ENCODE measurements at places on chromosomes 2 and 18.

DNA sequence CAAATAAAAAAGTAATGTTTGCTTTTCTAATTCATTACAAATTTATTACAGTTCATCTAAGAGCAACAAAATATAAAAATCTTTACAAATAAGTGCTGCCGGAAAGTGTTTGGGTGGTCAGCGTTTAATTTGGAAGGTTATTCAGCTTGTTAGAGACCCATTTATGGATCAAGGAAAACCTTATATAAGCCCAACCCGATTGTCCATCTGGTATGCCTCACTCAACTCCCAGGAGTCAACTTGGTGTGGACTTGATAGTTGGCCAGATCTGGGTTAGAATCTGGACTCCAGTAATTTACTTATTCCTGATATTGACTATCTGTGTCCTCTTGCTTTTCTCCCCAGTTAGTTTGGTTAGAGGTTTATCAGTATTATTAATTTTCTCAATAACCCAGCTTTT lies 106.2 kb downstream of the KCTD1 start:
- DNase-seq = no peak

DNA sequence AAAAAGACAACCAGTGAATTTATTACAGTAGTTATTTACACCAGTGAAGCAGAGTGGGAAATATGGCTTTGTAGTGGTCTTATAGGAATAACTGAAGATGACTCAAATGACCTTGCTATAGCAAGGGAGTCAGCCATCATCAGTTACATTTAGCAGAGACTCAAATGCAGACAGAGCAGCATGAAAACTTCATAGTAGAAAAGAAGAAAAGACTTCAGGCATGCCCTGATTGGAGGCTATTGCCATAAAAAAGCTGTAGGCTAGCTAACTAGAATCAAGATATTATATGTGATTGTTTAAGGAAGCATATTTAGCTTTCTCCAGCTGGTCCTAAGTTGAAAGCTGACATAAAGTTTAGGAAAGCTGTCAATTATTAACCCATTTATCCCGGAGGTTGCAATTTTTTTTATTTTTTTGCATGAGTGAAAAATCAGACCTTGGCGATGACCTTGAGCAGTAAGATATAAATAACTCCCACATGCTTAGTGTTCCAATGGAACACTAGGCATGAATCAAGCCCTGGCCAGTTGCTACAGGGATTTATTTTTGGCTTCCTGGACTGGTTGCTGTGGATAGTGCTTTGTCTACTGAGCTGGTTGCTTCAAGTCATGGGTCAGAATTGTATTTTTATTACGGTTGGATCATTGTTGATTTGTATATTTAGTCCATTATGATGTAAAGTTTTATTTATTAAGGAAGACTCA lies 675.6 kb upstream of the VRK2 start:
- DNase-seq = no peak

GRCh38 chr2:45169339-45170190 lies 160.3 kb upstream of the SIX2 start:
- peak; percentile 42 for DNase-seq

GRCh38 chr2:19846567-19846966 lies 55.2 kb downstream of the TTC32 start:
- DNase-seq = no peak

DNA sequence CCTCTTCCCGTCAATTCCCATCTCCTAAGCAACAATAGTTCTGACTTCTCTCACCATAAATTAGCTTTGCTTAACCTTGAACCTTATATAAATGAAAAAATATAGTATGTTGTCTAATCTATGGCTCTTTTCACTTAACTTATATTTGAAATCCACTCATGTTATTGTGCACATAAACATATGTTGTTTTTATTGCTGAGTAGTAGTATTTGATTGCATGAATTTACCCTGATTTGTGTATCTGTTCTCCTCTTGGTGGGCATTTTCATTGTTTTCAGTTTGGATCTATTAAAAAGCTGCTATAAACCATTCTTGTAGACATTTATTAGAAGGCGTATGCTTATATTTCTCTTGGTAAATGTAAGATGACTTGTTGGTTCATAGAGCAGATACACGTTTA lies 874.3 kb upstream of the ZEB2 start:
- DNase-seq = no peak

- DNase-seq = no peak
Measured at GRCh38 chr2:108395155-108395554, 17.4 kb downstream of the SULT1C4 start.

GRCh38 chr2:96120091-96120720 lies 3.8 kb upstream of the ADRA2B start:
- no peak for DNase-seq

GRCh38 chr2:152251811-152252210 lies 76.2 kb upstream of the STAM2 start:
- no peak for DNase-seq

DNA sequence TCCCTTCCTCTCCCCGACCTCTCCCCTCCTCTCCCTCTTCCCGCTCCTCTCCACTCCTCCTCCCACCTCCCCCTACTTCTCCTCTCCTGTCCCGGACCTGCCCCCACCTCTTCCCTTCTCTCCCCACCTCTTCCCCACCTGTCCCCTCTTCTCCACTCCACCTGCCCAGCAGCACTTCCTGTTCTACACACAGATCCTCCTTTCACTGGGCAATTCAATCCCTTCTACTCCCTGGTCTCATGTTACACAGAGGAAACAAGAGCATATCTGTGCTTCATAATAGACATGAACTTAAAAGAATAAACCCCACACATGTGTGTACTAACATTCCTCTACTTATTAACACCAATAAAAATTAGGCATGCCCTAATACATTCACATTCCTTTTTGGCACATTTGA lies 34.8 kb downstream of the TIMM21 start:
- peak; percentile 41 for DNase-seq

DNA sequence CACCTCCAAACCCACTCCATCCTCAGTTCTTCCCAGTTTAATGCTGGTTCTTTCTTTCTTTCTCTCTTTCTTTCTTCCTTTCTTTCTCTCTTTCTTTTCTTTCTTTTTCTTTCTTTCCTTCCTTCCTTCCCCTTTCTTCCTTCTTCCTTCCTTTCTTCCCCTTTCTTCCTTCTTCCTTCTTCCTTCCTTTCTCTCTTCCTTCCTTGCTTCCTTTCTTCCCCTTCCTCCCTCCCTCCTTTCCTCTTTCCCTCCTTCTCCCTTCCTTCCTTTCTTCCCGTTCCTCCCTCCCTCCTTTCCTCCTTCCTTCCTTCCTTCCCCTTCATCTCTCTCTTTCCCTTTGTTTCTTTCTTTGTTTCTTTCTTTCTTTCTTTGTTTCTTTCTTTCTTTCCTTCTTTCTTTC lies 50.9 kb downstream of the PDCL3 start:
- DNase-seq = no peak

DNA sequence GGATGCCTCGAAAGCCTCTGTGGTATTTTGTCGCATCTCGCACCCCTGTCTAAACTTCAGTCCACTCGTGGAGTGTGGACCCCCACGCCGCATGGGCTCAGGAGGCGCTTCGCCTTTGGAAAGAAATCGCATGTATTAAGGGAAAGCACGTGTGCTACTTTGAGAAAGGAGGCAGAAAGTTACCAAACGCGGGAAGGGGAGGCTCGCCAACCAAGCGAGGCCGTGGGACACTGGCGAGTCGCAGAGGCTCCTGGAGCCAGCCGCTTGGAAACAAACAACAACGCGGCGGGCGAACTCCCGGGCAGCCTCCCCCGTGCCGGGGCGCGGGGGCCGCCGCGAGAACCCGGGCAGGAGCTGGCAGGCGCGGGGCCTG lies 455 bp upstream of the AGAP1 start:
- no peak for DNase-seq

DNA sequence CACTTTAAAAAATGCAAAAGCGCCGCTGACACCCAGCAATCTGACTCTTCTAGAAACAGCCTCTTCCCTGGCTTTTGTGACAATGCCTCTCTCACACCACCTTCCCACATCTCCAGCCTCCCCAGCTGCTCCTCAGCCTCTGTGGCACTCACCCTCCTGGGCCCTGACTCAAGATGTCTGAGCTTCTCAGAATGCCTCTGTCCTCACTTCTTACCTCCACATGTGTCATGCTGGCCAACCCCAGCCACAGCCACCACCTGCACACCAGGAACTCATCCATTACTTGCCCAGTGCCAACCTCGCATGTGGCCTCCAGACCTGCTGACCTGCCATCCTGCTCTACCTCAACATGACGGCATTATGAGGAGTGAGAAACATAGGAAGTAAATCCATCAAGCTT lies 249.8 kb upstream of the RAB6C start:
- no peak for DNase-seq

DNA sequence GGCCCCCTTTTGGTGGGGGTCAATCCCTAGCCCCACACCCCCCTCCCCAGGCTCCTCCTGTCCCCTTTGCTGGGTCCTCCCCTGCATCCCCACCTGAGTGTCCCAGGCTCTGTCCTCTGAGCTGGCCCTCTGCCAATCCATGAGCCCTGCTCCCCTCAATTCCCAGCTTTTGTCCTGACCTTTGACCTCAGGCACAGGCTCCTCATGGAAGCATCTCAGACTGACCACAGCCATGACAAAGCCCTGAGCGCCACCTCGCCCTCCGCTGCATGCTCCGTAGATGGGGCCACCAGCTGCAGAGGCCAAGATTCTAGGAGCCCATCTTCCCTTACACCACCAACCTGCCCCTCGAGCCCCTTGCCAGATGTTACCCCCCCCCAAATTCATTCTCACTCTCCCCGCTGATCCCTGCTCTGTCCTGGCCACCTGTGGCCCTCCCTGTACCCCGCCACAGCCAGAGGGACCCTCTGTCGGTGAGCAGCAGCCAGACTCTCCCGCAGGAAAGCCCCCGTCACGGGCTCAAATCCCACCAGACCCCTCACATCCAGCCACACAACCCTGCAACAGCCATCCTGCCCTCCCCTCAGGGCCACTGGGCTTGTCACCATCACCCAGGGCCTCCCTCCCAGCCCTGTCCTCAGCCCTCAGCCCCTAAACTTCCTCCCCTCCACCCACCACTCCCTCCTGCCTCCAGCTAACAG lies 206.0 kb downstream of the MGAT5 start:
- no peak for DNase-seq

GRCh38 chr2:131572175-131572574 lies 44.5 kb downstream of the CCDC74A start:
- no peak for DNase-seq

- no peak for DNase-seq
Measured at GRCh38 chr2:12340164-12340563, 376.6 kb upstream of the TRIB2 start.

- no peak for DNase-seq
Measured at GRCh38 chr18:50334546-50335152, 40.2 kb upstream of the SKA1 start.

DNA sequence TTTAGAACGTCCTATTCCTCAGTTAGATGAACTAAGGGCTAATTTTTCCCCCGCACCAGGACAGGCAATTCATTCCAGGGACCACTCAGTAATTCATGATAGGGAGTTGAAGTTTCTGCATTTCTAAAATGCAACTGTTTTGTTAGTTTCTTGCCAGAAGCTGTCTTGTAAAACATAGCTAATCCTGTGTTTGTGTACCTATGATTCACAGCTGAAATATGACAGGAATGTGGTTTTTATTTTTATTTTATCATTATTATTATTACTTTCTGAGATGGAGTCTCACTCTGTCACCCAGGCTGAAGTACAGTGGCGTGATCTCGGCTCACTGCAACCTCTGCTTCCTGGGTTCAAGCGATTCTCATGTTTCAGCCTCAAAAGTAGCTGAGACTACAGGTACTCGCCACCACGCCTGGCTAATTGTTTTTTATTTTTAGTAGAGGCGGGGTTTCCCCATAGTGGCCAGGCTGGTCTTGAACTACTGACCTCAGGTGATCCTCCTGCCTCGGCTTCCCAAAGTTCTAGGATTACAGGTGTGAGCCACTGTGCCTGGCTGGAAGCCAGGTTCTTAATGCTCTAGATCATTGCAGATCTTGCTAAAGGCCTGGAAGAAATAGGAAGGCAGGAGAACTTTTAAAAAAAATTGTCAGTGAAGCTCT lies 154.8 kb upstream of the FHL2 start:
- no peak for DNase-seq

DNA sequence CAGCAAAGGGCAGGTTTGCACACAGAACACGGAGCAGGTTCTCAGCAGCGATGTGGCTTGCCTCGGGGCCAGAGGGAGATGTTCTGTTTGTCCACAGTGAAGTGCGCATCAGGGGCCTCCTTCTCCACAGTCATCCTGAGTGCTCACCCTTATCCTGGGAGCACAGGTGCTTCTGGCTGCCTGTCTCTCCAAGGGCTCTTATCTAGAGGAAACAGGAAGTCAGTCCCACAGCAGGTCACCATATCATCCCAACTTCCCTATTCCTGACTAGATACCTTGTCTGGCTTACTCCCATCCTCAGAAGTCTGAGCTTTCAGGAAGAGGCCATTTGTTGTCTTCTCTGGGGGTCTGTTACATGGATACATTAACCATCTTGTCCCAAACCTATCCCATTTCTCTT lies at the start of gene CD207:
Gene CD207, minus strand, starts transcription at position 174 of the 400 bp plus-strand sequence. Its CDS starts 40 bp downstream, at position 134.
- DNase-seq = no peak

- no peak for DNase-seq
Measured at GRCh38 chr2:119179991-119180390, 21.4 kb upstream of the C1QL2 start.
